Stimulated activated CD8-positive, alpha-beta memory T cell treated with anti-CD3 and anti-CD28 coated beads, Interleukin-7, amount 100 ng/mL, for 1 hour (primary cell): ENCODE measurements at places on chromosomes 1 and 21.

- DNase-seq, result no peak
Measured at GRCh38 chr1:115977499-115978258, 1.4 kb downstream of the SLC22A15 start.

- DNase-seq, result no peak
Measured at GRCh38 chr1:183609313-183609712, 19.1 kb upstream of the NCF2 start.

DNA sequence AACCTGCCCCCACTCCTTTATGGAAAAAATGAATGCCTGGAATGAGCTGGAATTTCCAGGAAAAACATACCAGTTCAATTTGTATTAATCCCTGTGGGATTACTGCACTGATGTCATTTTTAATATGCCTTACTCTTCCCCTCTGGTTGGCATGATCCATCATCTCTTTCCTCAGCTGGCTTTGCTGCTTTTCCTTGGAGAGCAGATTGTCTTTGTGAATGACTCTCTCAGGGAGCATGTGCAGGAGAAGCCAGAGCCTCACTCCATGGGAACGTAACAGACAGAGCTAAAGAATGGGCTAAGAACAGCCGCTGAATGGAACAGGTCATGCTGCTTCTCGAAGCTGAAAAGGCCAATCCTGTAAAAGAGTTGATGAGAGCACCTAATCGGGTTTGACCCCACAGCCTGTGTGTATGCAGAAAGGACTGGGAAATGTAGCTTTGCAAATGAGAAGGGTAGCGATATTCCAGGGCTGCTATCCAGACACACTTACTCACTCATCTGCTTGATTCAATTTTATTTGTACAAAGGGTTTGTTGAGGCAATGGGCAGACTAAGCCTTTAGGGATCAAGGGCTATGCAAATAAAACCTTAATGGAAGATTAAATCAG lies 20.7 kb downstream of the PHC2 start:
- DNase-seq, result no peak

- DNase-seq, result no peak
Measured at GRCh38 chr1:174243451-174244000, 84.2 kb downstream of the RABGAP1L start.

- DNase-seq, result no peak
Measured at GRCh38 chr1:180155182-180155682, 563 bp downstream of the QSOX1 start.

GRCh38 chr1:55823541-55824250 lies 608.5 kb upstream of the USP24 start:
- no peak for DNase-seq

DNA sequence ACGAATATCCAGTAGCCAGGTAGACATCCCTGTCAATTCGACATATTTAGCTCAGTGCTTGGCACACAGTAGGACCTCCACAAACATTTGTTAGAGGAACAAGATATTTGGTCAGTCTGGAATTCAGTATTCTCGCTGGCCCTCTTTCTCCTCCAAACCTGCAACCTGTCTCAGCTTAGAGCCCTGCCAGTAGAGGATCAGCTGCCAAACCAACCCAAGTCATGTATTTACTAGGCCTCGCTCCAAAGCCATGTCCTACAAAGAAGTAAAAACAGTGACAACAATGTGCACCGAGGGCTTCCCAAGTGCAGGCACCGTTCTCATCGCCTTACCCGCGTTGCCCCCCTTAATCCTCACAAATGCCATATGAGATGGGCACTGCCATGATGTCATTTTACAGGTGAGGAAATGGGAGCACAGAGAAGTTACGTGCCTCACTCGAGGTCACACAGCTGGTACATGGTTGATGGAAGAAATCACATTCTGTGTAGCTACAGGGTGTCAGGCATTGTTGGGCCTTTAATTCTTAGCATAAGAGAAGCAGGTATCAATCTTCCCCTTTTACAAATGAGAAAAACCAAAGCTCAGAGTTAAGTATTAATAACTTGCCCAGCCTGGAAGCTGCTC lies 26.0 kb upstream of the CDCA8 start:
- no peak for DNase-seq

DNA sequence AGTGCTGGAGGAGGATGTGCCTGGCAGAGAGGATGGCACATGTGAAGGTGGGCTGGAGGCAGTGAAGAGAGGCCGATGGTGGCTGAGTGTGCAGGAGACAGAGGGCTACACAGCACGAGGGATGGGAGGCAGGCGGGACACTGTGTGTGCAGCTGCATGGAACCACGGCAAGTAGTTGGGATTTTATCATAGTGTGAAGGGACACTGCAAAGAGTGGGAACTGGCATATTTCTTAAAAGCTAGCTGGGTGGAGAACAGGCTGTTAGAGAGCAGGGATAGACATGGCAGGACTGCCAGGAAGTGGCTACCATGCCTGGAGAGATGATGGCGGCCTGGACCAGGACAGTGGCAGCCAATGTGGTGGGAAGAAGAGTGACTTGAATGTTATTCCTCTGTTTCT lies 102.4 kb upstream of the TLR5 start:
- DNase-seq, result no peak

DNA sequence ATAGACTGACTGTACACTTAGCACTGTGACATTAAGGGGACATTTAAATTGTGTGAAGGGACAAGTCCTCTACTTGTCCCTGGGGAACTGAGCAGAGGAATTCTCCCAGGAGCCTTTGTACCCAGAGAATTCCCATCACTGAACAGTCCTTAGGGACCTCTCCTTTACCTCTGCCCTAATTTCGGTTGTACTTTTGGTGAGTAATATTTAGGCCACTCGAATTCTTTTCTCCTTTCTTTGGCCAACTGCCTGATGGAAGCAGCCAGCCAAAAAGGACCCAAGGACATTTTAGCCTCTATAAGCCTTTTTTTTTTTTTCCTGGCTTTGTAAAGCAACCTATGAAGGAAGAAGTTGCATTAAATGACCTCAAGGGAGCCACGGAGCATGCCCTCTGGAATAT lies 71.5 kb downstream of the NR5A2 start:
- DNase-seq, result no peak

GRCh38 chr1:231162297-231162969 lies 575 bp downstream of the TRIM67 start:
- no peak for DNase-seq

GRCh38 chr1:116485976-116486375 lies 84.8 kb downstream of the CD58 start:
- DNase-seq, result no peak

DNA sequence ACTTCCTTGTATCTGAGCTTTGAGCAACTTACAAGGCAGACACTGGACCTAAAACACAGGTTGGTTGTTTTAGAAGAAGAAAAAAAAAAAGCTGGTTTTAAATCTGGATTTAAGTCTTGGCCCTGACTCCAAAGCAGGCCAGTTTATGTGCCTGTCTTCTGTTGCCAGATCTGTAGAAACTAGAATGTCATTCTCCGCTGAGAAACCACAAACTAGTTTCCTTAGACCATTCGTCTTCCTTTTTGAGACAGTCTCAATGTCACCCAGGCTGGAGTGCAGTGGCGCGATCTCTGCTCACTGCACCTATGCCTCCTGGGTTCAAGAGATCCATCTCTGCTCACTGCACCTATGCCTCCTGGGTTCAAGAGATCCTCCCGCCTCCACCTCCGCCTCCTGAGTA lies 33.9 kb downstream of the APP start:
- no peak for DNase-seq

- no peak for DNase-seq
Measured at GRCh38 chr21:45088729-45089128, 14.3 kb downstream of the ADARB1 start.

GRCh38 chr21:28541371-28542112 lies 451.1 kb downstream of the LTN1 start:
- no peak for DNase-seq

GRCh38 chr1:39317910-39318633 lies 113.6 kb downstream of the MACF1 start:
- DNase-seq, result no peak

GRCh38 chr1:202825748-202826147 lies 15.0 kb downstream of the PCAT6 start:
- no peak for DNase-seq

GRCh38 chr21:45147473-45148315 lies 73.3 kb downstream of the ADARB1 start:
- no peak for DNase-seq

DNA sequence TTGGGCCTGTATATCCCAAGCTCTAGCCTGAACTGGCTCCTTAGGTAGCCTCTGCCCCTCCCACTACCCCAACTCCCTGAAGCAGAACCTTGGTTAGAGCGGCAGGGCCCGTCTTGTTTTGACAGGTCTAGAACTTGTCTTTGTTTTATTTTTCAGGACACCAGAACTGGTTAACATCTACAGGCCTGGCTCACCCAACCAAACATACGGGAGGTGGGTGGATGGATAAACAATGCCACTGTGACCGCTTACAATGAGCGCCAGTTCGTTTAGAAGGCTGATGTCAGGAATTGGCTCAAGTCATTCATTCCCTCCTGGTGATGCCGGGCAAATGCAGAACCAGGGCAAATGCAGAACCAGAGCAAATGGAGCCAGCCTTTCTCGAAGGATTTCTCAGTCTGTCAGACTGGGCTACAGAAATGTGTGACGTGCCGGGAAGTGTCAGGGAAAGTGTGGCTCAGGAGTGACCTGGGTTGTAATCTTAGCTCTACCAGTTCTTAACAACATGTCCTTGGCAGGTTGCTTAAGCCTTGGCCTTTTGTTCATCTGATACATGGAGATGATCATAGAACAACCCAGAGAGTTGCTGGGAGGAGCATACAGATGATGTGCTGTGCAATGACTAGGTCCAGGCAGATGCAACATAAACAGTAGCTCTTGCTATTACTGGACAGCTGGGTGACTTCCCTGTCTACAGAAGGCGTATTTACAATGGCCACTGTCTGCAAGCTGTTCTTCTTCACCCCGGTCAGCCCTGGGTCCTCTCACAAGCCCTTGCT lies 30.5 kb upstream of the BTG2 start:
- no peak for DNase-seq

DNA sequence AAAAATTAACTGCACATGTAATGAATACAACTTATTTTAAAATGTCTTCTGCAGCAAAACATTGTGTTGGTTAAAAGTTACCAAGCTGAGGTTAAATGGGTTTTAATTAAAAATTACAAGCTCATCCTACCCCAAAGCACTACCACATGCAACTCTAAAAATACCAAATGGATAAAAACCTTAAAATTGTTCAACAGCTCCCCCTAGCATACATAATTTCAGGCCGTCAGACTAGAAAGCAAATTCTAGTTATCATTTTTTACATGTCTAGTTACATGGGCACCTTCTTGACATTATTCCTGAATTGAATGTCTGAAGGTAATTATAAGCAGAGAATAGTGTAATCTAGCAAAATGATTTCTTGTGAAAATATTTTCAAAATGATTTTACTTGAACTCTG lies 176.5 kb downstream of the C1orf21 start:
- no peak for DNase-seq

DNA sequence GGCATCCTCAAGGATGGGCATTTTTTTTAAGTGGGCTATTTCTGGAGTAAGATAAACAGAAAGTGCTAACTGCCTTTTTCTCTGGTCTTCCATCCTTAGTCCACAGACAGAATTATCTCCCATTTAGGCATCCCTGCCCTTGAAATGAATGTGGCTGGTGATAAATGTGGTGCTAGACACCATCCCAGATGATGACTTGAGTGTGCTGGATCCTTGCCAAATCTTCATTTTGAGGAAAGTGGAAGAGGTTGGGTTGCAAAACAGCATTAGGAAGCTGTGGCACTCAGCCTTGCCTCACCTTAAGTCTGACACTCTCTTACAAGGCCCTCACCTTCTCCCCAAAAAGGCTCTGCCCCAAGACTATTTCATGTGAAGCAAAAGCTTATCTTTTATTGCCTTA lies 19.2 kb downstream of the MAB21L3 start:
- no peak for DNase-seq

- DNase-seq, result no peak
Measured at GRCh38 chr1:157969697-157970485, 23.6 kb upstream of the KIRREL1 start.

GRCh38 chr1:53328009-53328461 lies at the start of gene LRP8:
LRP8 (minus strand) TSS chr1:53328070; CDS start chr1:53327912, 158 bp downstream.
- DNase-seq, result peak; percentile 45

GRCh38 chr1:111513410-111514020 lies 10.1 kb upstream of the ADORA3 start:
- no peak for DNase-seq

DNA sequence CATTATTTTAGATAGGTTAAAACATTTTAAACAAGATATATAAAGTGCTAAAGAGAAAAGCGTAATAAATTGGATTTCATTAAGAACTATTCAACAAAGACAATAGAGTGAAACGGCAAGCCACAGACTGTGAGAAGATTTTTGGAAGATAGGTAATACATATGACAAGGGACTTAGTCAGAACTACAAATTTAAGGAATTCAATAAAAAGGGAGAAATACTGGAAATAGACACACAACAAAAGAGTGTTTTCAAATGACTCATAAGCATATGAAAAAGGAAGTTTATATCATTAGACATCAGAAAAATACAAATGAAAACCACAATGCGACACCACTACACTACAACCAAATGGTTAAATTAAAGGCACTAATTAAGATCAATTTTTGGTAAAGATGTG lies 90.5 kb downstream of the GDAP2 start:
- no peak for DNase-seq

DNA sequence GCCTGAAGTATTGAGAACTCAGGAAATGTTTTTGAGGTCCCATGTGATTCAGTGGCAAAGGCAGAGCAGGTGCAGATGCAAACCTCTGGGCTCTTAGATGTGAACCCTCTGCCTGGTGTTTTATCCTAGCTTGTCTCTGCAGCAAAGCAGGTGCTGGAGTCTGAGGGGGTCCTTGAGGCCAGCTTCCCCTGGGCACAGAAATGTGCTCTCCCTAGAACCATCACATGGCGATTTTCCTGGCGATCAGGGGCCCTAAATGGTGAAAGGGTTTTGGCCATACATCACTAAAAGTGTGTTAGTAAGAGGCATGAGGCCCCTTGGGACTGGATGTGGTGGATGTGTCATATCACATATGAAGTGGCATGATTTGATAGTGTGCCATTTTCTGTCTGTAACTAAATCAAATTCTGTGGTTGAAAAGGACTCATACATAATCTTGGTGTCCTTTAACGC lies 144.8 kb downstream of the ST6GALNAC3 start:
- DNase-seq, result no peak

- no peak for DNase-seq
Measured at GRCh38 chr1:214581785-214582184, 21.2 kb upstream of the CENPF start.
